ENCODE measurements at places on chromosomes 7 and 10. TPM values are rescaled to one million over a fixed set of nuclear protein-coding genes. Genes with fewer than 3 reads are reported as not detected.

DNA sequence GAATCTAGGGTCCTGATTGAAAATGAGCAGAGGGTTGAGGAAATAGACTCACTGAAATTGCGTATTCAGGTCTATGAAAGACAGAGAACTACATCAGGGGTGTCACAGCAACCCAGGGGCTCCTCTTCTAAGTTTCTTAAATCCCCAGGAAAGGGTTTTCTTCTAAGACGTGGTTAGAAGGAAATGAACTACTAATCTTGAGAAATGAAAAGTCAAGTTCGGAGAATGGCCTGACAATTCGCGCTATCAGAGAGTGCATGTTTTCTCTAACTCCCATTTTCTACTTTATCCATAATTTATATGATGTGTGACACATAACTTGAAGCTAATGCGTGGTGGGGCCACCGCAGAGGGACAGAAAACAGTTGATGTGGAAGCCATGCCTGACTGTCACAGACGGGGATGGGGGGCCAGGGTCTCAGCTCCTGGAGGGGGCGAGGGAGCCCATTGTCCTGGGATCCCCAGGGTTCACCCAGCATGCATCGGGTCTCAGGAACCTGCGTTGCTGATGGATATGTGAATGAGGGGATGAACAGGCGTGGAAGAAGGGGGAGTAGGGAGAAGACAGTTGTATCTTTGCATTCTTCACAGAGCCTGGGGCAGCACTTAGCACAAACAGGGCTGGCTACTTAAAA lies 86.3 kb downstream of the PTPRE start:
- DNase-seq, result no peak

DNA sequence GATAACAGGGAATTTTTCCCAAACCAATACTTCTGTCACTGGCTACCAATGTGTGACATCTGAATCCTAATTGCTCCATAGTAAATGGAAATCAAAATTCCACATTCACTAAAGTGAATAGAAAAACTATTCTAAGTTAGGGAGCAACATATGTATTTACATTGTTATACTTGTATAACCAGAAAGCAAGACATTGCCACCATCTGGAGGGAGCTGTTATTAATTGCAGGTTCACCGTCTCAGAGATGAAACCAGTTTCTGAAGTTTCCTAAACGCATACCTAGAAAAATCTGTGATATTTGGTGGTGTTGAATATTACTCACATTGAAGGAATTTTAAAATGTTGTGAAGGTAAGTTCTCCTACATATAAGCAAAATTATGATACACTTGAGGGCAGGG lies 390.1 kb downstream of the NXPH1 start:
- DNase-seq, result no peak

GRCh38 chr10:112525200-112525599 lies 78.2 kb downstream of the VTI1A start:
- no peak for DNase-seq

The CYP26A1 gene
- total RNA-seq, result not detected

- DNase-seq, result no peak
Measured at GRCh38 chr7:123729218-123729578, 19.6 kb downstream of the WASL start.

DNA sequence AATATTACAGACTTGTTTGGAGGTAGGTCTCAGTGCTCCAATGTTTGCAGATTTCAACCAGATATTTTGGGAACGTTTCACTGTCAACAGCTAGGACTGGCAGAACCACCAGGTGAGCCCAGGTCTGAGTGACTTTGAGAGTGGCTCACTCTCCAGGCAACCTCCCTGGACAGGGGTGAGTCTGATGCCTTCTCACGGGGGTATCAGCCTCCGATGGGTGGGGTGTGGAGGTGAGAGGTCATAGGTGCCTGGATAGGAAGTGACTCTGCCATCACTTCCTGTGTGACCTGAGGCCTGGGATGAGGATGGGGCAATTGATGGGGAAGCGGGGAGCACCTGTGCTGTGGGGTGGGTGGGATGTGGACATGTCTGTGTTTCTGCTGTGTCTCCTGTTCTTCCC lies 4.6 kb downstream of the AZGP1 start:
- no peak for DNase-seq

GRCh38 chr7:23292623-23293022 lies 6.5 kb upstream of the MALSU1 start:
- no peak for DNase-seq

GRCh38 chr7:31007634-31008033 lies 43.9 kb downstream of the GHRHR start:
- DNase-seq, result no peak

The BTBD16 gene
- 0.45 TPM for total RNA-seq

- no peak for DNase-seq
Measured at GRCh38 chr10:46230615-46231014, 56.2 kb upstream of the ANTXRL start.
